Activated CD4-positive, alpha-beta T cell treated with anti-CD3 and anti-CD28 coated beads for 4 hours (primary cell): ENCODE measurements at places on chromosomes 3 and 15.
A peak's percentile ranks its signal among the peaks of the same experiment; 100 is the strongest.

DNA sequence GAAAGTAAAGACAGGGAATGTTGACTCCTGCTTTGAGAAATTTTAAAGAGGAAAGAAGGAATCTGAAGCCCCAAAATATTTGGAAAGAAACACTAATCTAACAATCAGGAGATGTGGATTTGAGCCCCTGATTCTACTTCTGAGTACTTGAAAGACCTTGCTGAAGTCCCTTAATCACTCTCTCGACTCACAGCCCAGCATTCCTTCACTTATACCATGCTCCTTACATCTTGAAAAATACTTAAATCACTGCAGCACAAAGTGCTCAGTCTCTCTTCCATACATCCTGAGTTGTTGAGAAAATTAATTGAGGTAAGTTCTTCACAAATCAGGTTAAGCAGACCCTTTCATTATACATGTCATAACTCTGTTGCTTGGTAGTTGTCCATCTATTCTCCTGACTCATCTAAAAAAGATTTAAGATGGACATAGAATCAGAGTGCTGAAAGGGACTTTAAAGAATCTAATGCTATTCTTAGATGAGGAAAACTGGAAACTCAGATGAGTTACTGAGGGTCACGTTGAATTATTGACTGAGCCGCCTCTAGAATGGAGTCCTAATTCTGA lies 72.8 kb upstream of the THSD4 start:
- no peak for DNase-seq

DNA sequence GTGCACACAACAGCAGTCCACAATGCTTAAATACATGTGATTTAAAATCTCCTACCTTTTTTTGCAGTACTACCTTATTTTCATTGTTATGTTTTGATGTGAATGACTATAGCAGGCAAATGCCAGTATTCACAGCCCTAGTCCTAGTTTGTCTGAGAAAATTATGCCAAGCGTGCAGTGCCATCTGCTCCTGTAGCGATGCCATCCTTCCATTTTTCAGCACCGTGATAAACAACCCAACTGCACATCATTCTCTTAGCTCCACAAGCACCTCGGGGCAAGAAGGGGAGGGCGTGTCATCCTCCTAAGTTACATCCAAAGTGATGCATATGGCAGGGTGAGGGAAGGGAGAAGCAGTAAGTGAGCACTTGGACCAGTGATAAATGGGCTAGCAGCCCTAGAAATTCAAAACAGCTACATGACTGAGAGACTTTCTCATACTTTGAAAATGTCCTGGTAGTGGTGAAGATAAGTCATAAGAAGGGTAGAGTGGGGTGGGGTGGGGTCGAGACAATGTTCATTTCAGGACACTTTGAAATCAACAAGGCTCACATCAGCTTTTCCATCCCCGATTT lies 198.8 kb downstream of the LSAMP start:
- no peak for DNase-seq

- no peak for DNase-seq
Observed at GRCh38 chr3:171824824-171825221, 14.5 kb upstream of the PLD1 start.

DNA sequence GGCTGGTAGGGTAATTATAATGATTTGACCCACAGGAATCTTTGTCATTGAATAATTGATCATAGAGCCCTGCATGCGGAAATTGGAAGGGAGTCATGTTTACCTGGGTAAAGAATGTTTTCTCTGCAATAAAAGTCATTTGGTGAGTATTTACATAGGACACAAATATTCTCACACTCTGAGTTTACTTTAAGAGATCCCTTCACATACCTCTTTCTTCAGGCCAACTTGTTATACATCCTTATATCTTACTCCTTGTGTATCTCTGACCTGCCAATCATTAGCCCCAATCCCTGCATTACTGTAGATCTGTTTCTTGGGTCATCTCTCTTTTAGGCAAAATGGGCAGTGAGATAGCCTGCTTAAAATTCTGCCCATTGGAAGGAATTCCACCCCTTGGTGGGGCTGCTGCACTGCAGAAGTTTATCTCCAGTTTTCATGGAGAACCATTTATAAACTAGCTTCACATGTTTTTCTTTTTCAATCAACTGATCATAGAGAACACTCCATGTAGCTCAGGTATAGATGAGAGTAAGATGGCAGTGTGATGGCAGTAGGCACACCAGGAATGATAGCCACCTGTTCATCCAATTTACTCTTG lies 46.2 kb downstream of the ILDR1 start:
- no peak for DNase-seq

DNA sequence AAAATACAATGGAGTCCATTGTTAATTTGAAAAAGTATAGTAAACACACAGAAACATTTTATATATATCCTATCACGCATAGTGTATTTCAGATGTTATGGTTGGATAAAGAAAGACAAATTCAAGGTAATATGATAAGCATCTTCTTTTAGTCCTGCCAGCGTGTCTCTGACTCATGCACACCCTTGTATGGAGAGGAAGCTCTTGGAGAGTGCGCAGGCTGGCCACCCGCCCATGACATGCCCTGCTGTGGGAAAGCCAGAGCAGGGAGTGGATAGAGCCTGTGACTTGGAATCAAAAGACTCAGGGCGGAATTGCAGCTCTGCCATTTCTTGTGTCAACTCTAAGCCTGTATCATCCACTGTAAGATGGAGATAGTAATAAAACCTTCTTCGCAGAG lies 23.0 kb upstream of the COPG1 start:
- no peak for DNase-seq

- no peak for DNase-seq
Observed at GRCh38 chr3:67000009-67000408, 1.9 kb downstream of the KBTBD8 start.

DNA sequence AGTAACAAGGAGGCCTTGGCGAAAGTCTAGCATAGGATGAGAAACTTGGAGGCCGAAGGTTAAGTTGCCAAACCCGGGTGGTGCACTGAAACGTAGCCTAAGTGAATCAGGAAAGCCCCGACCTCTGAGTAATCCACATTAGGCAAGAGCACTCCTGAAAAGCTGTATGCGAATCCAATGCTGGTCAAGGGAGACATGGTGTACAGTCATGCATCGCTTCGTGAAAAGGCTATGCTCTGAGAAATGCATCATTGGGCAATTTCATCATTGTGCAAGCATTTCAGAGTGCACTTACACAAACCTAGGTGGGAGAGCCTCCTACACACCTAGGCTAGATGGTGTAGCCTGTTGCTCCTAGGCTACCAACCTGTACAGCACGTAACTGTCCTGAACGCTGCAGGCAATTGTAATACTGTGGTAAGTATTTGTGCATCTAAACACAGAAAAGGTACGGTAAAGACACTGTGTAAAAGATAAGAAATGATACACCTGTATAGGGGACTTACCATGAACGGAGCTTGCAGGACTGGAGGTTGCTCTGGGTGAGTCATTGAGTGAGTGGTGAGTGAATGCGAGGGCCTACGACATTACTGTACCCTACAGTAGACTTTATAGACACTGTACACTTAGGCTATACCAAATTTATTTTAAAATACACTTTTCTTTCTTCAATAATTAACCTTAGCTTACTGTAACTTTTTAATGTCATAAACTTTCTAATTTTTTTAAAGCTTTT lies 222.5 kb downstream of the SHQ1 start:
- DNase-seq: no peak

DNA sequence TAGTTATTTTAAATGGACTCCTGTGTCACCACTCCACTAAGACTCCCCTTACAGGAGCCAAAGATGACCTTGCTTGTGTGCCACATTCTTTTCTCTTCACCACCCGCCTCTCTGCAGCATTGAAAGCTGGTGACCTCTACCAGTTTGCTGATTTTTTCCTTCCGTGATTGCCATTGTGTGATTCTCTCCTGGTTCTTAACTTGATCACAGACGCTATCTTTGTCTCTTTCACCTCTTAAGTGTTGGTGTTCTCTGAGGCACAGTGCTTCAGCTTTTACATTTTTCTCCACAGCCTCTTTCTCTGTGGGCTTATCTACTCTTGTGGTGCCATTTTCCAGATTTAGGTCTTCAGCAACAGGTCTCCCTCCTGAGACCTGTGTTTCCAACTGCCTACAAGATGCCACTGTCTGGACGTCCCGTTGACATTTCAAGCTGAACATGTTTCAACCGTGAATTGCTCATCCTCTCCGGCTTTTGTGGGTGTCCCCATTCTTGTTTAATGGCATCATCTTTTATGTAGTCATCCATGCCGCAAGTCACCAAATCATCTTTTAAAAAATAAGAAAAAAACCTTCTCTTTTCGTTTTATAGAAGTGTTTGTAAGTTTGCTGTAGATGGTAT lies 26.5 kb downstream of the IQGAP1 start:
- peak; percentile 21 for DNase-seq

GRCh38 chr3:56422316-56422715 lies 46.0 kb downstream of the ERC2 start:
- no peak for DNase-seq

DNA sequence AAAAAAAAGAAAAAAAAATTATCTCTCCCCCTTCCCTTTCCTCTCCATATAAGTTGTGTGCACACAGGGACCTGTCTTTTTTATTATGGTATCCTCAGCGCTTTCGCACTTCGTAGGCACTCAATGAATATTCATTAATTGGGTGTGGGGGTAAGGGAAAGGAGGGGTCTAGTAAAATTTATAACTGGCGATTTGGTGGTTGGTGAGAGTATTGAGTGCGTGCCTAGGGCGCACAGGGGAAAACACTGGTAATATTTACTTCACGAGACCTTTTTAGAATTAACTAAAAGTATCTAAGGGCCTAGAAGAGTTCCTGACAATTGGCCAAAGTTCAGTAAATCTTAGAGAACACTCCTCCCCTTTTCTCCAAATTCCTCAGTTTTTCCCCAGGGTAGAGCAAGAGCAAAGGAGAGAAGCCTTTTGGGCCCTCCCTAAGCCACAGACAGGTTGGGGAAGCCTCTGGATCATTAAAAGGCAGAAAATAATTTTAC lies 25.7 kb downstream of the TYRO3 start:
- DNase-seq: no peak

DNA sequence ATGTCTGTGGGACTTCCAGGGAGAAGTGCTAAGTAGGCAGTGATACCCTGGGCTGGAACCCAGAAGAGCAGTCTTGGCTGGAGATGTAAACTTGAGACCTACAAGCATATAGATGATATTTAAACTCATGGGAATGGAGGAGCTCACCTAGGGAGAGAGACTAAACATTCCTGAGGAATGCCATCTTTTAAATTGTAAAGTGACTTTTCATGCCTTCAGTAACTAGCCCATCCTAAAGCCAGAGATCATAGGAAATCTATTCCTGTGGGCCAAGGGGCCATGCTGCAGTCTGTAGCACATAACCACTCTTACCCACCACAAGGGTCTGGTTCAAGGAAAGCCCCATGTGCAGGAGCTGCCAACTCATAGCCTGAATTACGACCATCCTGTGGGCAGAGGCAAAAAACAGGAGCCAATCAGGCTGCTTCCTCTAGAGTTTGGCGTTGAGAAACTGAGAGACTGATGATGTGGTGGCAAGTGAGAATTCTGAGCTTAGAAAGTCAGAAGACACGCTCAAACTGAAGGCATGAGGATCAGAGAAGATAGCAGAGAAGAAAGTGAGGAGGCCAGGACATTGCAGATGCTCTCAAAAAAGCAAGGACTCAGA lies 37.5 kb downstream of the CTDSPL start:
- no peak for DNase-seq

DNA sequence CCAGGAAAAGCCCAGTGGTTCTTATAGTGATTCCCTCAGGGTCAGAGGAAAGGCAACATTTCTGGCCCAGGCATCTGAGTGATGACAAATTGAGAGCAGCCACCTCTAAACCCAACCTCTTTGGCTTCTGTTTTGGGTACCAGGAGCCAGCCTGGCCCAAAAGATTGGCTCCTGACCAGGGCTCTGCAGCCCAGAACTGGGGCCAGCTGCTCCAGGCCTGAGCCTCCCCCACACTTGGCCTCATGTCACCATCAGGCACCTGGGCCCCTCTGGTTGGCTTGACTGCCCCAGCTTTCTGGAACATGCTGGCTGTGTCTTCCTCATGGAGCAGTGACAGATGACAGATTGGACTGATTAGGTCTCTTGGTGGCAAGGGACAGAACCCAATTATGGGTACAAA lies 26.0 kb upstream of the HCN4 start:
- no peak for DNase-seq

DNA sequence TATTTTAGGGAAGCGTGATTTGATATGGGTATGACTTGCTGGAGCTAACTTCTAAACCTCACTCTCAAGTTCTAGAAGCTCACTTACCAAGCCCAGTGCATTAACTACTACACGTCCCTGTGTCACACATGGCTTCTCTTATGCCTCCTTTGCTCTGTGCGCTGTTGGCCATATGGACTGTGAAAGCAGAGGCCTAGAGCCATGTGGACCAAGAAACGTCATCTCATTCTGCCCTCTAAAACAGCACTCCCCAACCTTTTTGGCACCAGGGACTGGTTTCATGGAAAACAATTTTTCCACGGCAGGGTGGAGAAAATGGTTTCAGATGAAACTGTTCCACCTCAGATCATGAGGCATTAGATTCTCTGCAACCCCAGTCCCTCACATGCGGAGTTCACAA lies 11.7 kb downstream of the MTMR14 start:
- DNase-seq: no peak

- no peak for DNase-seq
Observed at GRCh38 chr15:90500171-90500570, 29.6 kb upstream of the CRTC3 start.

GRCh38 chr15:70535955-70536338 lies 227.4 kb downstream of the UACA start:
- DNase-seq: no peak

- no peak for DNase-seq
Observed at GRCh38 chr3:50174947-50175524, 16.4 kb upstream of the GNAT1 start.

- no peak for DNase-seq
Observed at GRCh38 chr15:66072616-66073361, 180.8 kb downstream of the MEGF11 start.

- DNase-seq: no peak
Observed at GRCh38 chr3:33807191-33807590, 8.8 kb downstream of the PDCD6IP start.

DNA sequence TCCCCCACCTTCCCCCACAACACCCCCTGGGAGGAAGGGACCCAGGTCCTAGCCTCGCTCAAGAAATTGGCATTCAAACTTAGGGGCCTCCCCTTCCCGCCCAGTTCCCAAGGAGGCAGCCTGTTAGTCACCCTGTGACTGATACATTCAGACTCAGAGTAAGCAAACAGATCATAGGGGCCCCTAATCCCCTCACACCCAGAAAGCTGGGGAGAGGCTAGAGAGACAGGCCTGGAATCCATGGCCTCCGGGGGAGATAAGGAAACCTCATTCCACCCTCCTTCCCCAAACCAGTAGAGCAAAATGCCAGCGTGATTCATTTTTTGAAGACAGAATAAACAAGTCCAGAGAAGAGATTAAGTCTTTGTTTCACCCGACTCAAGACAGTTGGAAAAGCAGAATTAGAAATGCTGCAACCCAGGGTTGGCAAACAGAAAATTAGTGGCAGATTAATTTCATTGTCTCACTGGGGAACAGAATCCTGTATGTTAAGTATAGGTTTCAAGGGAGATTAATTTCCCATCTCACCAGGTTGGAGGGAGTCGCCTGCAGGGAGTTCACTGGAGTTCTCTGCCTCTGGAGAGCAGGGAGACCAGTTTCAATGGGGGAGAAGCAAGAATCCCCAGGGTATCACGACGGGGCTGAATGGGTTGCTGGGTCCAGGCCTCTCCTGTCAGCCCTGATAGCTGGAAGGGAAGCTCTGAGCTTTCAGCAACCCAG lies 268.3 kb downstream of the UACA start:
- no peak for DNase-seq

GRCh38 chr3:129398803-129399144 lies 29.7 kb downstream of the EFCAB12 start:
- DNase-seq: peak; percentile 9
